Activated CD4-positive, alpha-beta T cell treated with anti-CD3 and anti-CD28 coated beads, Interleukin-2, amount 50 U/mL, for 24 hours (primary cell): ENCODE measurements at places on chromosomes 4 and X.

- DNase-seq = no peak
Observed at GRCh38 chr4:36168127-36168878, 76.0 kb downstream of the ARAP2 start.

GRCh38 chrX:106957856-106958255, 37.7 kb downstream of the CLDN2 start:
- no peak for DNase-seq

DNA sequence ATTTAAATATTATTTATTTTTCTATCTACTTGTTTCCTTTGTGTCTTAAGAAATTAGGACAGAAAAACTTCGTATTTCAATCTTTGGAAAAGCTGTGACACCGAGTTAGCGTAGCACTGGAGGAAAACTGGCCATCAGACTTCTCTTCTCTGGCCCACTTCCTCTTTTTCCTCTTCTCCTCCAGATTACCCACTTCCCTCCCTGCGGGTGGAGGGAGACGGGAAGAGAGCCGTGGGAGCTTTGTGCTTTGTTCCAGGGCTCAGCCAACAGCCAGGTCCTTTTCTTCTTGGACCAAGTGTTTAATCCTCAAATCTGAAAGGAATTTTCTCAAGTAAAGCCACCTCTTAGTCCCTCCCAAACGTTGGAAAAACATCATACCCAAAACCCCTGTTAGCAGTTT, 29.7 kb downstream of the OFD1 start:
- no peak for DNase-seq

DNA sequence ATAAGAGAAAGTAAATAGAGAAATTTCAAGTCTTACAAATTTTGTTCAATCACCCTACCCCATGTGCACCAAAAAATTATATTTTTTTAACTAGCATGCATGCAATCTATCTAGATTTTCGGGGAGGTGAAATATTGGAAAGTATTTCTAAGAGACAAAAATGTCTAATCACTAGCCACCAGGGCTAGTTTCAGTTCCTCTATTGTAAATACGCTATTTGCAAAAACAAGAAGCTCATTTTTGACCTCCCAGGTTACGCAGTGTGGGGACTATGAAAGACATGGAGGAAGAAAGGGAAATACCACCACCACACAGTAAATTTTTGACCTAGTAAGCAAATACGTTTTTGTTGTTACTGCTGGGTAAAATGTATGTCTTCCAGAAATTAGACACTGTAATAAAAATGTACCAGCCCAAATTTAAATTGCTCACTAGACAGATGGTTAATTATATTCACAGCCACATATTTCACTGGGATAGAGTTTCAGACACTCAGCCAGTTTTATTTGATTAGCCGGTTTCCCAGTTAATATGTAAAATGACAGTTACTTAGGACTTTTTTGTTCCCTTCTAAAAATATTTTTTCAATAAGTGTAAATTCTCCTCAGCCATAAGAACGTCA, 2.2 kb downstream of the NEXMIF start:
- DNase-seq = no peak

DNA sequence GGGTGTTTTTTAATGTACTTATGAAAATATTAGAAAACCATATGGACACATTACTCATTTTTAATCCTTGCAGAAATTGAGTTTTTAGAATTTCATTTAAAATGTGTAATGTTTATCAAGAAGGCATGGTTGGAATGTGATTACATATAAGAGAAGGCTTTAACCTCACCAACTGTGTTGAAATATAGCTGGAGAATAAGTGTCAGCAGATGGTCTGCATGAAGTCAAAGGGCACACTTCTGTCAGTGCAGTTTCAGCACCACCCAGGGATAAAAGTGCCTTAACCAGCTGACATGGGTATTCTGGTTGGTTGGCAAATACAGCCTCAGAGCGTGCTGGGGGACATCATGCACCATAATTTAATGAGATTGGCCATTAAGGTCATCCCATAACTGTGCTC, 21.2 kb upstream of the ANTXR2 start:
- DNase-seq = no peak

GRCh38 chr4:10079256-10079655, 37.3 kb downstream of the WDR1 start:
- no peak for DNase-seq
